AG10803 (cell line): ENCODE measurements at places on chromosomes 2 and 18.

DNA sequence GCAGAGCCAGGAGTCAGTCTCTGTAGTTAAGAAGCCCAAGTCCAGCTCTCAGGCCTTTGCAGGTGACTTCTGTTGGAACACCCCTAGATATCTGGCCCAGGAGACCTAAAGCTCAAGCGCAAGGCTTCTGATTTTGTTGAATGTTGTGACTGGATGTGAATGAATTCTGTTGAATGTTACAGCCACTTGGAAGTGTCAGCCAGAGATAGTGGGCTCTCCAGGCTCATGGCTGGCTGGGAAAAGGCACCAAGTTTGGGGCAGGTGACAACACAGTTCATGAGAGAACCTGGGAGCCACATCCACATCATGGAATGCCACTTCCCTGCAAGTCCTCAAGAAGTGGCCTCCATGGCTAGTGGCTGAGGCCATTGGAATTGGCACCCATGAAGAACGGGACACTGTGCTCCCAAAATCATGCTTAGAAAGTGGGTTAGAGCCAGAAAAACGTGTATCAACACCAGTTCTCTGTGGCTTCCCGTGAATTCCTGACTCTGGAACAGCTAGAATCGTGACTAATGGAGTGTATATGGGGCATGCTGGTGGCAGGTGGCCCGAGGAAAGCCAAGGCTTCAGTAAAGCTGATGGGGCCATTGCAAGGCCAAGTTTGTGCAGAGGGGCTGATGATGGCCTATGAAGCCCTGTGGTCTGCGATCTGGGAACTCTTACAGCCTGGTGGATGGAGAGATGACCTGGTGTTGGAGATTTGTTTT, 30.2 kb downstream of the EDAR start:
- no peak for DNase-seq

- DNase-seq = no peak
Measured at GRCh38 chr2:138610201-138610953, 108.8 kb downstream of the SPOPL start.

- no peak for DNase-seq
Measured at GRCh38 chr2:23502096-23502495, 117.1 kb downstream of the KLHL29 start.

GRCh38 chr2:102837626-102838198, 75.9 kb downstream of the TMEM182 start:
- no peak for DNase-seq
